ENCODE measurements at places on chromosomes 7 and 10.
A peak's percentile ranks its signal among the peaks of the same experiment; 100 is the strongest.

- H3K27me3 ChIP-seq, result peaks cover 12% of the 10 kb centered on the region
- no peak for DNase-seq
- no peaks in the 10 kb centered on the region for H3K36me3 ChIP-seq
- no peak overlapping the region for H3K4me3 ChIP-seq
- peaks cover 3% of the 10 kb centered on the region for H3K4me1 ChIP-seq
Measured at GRCh38 chr10:104576611-104577010, 64.5 kb upstream of the SORCS3 start.

GRCh38 chr10:17387861-17388503 is 66.4 kb downstream of the ST8SIA6 start:
- H3K36me3 ChIP-seq, result no peaks in the 10 kb centered on the region
- H3K27ac ChIP-seq, result no peak overlapping the region
- no peaks in the 10 kb centered on the region for H3K27me3 ChIP-seq
- no peaks in the 10 kb centered on the region for H3K4me1 ChIP-seq
- H3K4me3 ChIP-seq, result no peak overlapping the region

DNA sequence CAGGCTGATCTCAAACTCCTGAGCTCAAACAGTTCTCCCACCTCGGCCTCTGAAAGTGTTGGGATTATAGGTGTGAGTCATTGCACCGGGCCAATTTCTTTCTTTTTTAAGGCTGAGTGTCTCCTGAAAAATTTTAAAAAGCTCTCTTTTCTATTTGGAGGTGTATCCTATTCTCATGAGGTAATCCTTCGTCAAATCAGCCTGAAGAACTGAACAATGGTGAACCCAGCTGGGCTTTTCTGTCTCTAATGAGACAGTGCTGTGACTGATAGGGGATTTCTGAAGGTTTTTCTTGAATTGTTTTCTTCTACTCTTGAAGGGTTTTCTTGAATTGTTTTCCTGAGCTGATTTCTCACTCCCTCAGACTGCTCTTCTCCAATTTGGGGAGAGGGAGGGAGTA is 30.9 kb upstream of the CALU start:
- H3K36me3 ChIP-seq, result no peaks in the 10 kb centered on the region
- H3K4me1 ChIP-seq, result no peaks in the 10 kb centered on the region
- no peak for DNase-seq
- no peaks in the 10 kb centered on the region for H3K27me3 ChIP-seq
- no peak overlapping the region for H3K4me3 ChIP-seq

- no peak for DNase-seq
- no peaks in the 10 kb centered on the region for H3K36me3 ChIP-seq
Measured at GRCh38 chr7:155959894-155960293, 147.6 kb upstream of the SHH start.

- no peak overlapping the region for H3K4me3 ChIP-seq
- peak overlapping the region; percentile 12 for H3K27ac ChIP-seq
- no peaks in the 10 kb centered on the region for H3K27me3 ChIP-seq
Measured at GRCh38 chr7:77791336-77791735, 6.9 kb downstream of the TMEM60 start.

GRCh38 chr7:78863281-78863680 is 590.2 kb downstream of the MAGI2 start:
- H3K4me3 ChIP-seq, result no peak overlapping the region
- H3K36me3 ChIP-seq, result no peaks in the 10 kb centered on the region
- DNase-seq, result no peak
- no peak overlapping the region for H3K27ac ChIP-seq
- no peaks in the 10 kb centered on the region for H3K27me3 ChIP-seq

GRCh38 chr10:127179612-127180250 is 16.7 kb downstream of the INSYN2A start:
- H3K4me1 ChIP-seq, result no peaks in the 10 kb centered on the region
- H3K27ac ChIP-seq, result no peak overlapping the region
- H3K36me3 ChIP-seq, result no peaks in the 10 kb centered on the region
- no peaks in the 10 kb centered on the region for H3K27me3 ChIP-seq
- H3K4me3 ChIP-seq, result no peak overlapping the region

- no peaks in the 10 kb centered on the region for H3K4me1 ChIP-seq
- no peaks in the 10 kb centered on the region for H3K36me3 ChIP-seq
- no peak for DNase-seq
- no peaks in the 10 kb centered on the region for H3K27me3 ChIP-seq
Measured at GRCh38 chr10:66455304-66455703, 470.5 kb upstream of the LRRTM3 start.

GRCh38 chr7:107007007-107007891 is 37.3 kb upstream of the PRKAR2B start:
- H3K4me1 ChIP-seq, result no peaks in the 10 kb centered on the region
- H3K36me3 ChIP-seq, result no peaks in the 10 kb centered on the region
- no peaks in the 10 kb centered on the region for H3K27me3 ChIP-seq
- DNase-seq, result no peak
- no peak overlapping the region for H3K27ac ChIP-seq

DNA sequence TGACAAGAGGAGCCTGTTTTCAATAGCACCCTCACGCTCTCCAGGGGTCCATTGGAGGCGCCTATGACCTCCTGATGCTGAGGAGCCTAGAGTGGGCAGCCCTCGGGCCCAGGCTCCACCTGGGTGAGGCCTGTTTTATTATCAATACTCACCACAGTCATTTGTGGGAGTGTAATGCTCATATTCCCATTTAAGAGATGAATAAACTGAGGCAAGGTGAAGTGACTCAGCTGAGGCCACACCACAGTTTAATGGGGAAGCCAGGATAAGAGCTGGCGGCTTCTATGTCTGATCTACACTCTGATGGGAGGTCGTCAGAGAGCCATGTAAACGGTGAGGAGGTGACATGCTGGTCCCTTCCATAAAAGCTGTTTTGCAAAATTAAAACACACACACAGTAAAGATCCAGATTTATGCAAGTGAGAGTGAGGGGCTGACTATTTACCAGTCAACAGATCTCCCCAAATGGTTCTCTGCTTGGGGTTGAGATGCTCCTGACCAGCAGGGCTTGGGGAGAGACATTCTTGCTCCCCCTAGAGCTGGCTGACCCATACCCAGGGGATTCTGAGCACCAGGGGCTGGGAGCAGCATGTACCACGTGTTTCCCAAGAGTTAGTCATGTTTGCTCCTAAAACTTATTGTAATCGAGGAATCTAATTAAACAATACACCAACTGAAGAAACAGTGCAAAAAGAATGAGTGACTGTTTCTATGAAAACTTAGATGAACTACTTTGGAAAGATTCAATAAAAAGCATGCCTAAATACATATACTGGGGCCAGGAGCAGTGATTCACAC is 81.0 kb upstream of the INSIG1 start:
- H3K27ac ChIP-seq, result no peak overlapping the region
- H3K4me3 ChIP-seq, result no peak overlapping the region
- no peak for DNase-seq
- H3K4me1 ChIP-seq, result no peaks in the 10 kb centered on the region
- peaks cover 21% of the 10 kb centered on the region for H3K27me3 ChIP-seq
- H3K36me3 ChIP-seq, result no peaks in the 10 kb centered on the region

DNA sequence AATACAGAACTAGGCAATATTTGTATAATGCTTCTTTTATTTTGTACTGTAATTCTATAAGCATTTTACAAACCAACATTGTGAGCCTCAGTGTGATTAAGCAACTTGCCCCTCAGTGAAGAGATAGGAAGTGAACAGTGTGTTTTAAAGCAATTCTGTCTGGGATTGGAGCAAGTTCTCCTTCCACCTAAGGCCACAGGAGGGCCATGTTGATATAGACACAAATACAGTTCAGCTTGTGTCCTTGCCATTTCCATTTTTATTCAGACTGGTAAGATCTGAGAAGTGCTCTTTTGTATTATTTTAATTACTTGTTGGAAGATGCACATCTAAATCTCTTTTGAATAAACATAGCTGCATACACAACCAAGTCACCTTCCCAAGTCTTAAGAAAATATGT is 416.3 kb upstream of the COBL start:
- H3K27ac ChIP-seq, result no peak overlapping the region
- no peak for DNase-seq
- no peaks in the 10 kb centered on the region for H3K27me3 ChIP-seq
- H3K36me3 ChIP-seq, result no peaks in the 10 kb centered on the region

DNA sequence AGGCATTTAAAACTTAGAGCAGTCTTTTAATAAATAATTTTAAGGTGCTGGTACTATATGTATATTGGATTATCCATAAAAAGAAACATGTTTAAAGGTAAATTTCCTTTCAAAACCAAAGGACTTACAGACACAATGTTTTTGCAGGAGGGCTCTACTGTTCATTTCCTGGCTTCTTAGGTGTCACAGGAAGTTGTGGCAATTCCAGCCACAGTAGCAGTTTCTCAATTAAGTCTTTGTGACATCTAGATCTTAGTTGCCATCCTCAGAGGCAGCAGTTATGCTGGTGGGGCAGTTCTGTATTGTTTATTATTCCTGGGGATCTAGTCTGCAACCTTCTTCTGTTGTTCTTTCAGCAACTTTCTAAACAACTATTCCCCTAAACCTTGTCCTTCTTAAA is 460.1 kb downstream of the MAGI2 start:
- H3K27me3 ChIP-seq, result no peaks in the 10 kb centered on the region
- H3K27ac ChIP-seq, result no peak overlapping the region
- no peaks in the 10 kb centered on the region for H3K36me3 ChIP-seq
- no peaks in the 10 kb centered on the region for H3K4me1 ChIP-seq
- DNase-seq, result no peak

- H3K36me3 ChIP-seq, result no peaks in the 10 kb centered on the region
- no peak for DNase-seq
- no peak overlapping the region for H3K4me3 ChIP-seq
- H3K27me3 ChIP-seq, result no peaks in the 10 kb centered on the region
- H3K27ac ChIP-seq, result no peak overlapping the region
Measured at GRCh38 chr7:6558837-6559236, 7.6 kb upstream of the GRID2IP start.

DNA sequence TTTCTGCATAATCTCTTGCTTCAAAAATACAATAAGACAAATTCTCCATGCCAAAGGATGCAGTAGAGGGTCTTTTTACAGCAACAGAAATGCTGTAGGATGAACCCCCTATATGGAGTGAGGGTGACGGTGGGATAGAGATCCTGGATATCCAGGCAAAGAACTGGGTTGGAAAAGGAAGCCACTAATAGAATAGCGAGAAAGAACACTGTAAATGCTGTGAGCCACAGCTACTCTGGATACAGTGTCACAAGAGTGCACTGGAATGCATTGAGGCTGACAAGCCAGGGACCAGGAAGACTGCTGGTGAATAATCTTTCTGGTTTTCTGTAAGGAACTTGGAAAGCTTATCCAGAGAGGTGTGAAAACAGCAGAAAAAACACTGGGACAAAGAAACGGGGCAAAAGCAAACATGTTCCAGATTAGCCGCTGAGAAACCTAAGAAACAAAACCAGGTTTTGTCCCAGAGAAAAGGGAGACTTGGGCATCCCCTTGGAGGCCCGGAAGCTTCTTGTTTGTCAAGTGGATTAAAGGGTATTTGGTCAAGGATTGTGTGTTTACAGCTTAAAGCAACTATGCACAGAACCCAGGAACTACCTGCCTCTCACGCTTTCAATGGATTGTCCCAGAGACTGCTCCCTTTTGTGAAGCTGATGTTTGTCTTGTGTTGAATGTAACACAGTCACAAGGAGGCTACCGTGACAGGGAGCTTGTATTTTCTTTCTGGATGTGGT is 6.2 kb upstream of the MSMB start:
- no peak overlapping the region for H3K27ac ChIP-seq
- H3K27me3 ChIP-seq, result no peaks in the 10 kb centered on the region
- H3K4me3 ChIP-seq, result no peak overlapping the region
- H3K36me3 ChIP-seq, result no peaks in the 10 kb centered on the region
- H3K4me1 ChIP-seq, result no peaks in the 10 kb centered on the region
- no peak for DNase-seq

GRCh38 chr10:123428391-123428790 is 237.8 kb upstream of the GPR26 start:
- H3K27ac ChIP-seq, result no peak overlapping the region
- DNase-seq, result no peak
- H3K27me3 ChIP-seq, result peaks cover 5% of the 10 kb centered on the region
- no peak overlapping the region for H3K4me3 ChIP-seq

DNA sequence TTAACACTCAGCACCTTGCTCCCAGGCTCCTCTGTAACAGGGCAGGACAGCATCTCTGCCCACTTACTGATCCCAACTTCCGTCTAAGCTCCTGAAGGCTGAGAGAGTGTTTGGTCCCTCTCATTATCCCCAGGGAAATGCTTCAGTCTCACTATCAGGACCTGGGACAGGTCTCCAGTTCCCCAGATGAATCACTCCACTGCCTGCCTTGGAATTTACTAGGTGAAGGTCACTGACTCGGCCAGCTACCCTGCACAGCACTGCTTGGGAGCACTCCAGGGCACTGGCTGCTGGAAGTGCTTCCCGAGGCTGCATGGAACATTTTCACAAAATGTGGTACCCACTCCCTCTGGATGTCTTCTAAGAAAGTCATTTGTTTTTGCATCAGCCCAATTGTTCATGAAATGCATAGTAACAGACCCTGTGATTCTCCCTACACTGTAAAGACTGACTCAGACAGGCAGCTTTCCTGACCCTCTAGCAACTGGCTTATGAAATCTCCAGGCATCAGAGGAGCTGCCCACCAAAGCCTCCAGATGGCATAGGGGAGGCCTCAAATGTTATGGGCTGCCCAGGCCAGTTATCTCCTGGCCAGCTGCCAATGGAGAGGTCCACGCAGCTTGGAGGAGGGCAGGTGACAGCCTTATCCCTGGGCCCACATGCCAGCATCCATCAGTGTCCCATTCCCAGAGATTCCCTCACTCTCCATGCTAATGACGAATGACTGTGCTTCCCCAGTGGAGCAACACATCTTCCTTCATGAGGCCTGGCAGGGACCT is 89.1 kb downstream of the GFRA1 start:
- no peak overlapping the region for H3K4me3 ChIP-seq
- no peak for DNase-seq
- no peaks in the 10 kb centered on the region for H3K36me3 ChIP-seq
- H3K4me1 ChIP-seq, result no peaks in the 10 kb centered on the region
- no peaks in the 10 kb centered on the region for H3K27me3 ChIP-seq
- no peak overlapping the region for H3K27ac ChIP-seq

DNA sequence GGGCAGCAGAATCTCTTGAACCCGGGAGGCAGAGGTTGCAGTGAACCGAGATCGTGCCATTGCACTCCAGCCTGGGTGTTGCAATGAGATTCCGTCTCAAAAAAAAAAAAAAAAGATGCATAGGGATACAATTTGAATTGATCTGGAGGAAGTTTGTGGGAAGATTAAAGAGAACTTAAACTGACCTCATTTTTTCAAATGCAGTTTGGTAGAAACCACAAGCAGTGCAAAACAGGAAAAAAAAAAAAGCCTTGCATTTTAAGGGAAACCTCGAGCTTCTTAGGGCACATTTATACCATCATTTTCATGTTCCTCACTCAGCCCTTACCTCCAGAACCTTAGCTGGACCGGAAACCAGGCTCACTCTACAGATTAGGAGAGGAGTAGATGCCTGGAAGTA is 2.8 kb downstream of the KCTD7 start:
- H3K4me1 ChIP-seq, result peaks cover 33% of the 10 kb centered on the region
- H3K27ac ChIP-seq, result no peak overlapping the region
- peak overlapping the region; percentile 3 for H3K4me3 ChIP-seq
- DNase-seq, result no peak

GRCh38 chr10:91564026-91564425 is 68.8 kb downstream of the PPP1R3C start:
- DNase-seq, result no peak
- H3K27ac ChIP-seq, result no peak overlapping the region
- no peak overlapping the region for H3K4me3 ChIP-seq
- H3K4me1 ChIP-seq, result no peaks in the 10 kb centered on the region
- H3K36me3 ChIP-seq, result no peaks in the 10 kb centered on the region
- no peaks in the 10 kb centered on the region for H3K27me3 ChIP-seq

Data from upper lobe of right lung (tissue), 1 donor.